Renal pelvis (tissue), 12 donors: ENCODE measurements at places on chromosomes 11 and 22. TPM values are rescaled to one million over a fixed set of nuclear protein-coding genes. Genes with fewer than 3 reads are reported as not detected.

Gene SIAE
- 35.9 TPM for polyA plus RNA-seq

DNA sequence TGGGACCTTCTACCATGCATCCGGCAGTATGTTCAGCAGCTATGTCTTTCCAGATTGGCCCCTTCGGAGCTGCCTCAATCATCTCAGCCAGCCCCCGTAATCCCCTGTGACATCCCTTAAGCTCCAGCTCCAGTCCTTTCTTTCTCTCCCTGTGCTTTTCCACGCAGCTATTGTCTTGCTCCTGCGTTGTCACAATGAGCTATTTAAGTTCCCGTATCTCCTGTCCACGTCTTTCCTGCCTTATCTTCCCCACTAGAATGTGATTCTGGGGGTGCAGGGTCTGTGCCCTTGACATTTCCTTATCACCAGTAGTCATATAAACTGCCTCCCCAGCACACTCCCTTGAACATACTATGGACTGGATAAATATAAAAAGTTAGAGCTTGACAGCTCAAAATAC, 5.1 kb upstream of the ETS1 start:
- no peak for DNase-seq

Gene MRPL21
- polyA plus RNA-seq = 86.9 TPM

DNA sequence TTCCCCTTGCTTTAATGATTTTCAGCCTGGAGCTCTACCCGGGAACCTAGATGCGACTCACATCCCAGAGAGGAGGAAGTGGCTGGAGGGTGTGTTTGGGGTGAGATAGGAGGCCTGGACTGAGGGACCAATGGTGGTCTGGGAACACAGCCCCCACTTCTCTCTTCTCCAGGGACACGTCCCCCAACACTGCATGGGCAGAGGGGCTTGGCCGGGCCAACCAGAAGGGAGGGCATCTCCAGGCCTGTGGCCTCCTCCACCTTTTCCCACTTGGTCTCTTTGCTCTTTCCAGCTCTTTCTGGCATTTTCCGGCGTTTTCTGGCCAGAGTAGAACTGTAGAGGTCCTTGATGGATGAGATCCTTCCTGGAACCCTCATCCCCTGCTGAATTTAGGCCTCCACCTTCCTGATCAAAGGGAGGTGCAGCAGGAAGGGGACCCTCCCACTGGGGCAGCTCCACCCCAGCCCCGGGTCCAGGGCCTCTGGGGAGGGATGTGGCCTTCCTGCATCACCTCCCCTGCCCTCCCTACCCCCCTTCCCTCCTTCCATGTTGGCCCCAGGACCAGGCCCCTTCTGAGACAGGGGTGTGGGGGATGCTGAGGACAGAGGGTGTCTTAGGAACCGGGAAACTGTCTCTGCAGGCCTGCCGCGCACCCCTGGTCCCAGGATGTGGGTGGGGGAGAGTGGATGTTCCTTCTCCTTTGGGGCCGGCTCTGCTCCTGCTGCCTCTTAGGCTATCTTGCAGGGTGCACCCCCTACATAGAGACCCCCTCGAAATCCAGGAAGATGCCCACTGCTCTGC, 24.4 kb downstream of the MRGPRG start:
- DNase-seq = no peak

DNA sequence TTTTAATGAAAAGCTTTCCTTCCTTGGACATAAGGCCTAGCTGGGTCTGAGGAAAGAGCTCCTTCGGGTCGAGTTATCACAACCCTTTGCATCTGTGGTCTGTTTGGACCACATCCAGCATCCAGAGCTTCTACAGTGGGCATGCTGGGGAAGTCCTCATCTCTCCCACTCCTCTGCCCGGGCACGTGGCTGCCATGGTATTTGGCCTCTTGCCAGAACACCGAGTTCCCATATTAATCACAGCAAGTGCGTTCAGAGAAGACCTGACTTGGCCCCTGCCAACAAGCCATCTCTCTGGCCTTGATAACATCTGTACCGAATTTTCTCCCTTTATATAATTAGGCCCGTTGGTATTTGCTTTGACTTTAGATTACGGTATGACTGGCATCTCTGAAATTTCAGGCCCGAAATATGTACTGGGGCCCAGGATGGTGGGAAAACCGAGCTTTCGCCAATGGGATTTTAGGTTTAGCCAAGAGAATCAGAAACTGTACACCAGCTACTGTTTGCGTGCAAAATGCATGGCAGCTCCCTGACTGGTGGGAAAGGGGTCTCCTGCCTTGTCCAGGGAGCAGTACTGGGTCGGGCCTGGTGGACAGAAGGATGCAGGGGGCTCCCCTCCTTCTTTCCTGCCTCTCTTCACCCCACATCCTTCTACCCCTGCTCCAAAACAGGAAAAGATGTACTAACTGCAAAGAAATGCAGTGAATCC, 90.0 kb downstream of the MICAL2 start:
- DNase-seq = no peak

Gene KRTAP5-3
- polyA plus RNA-seq = not detected

GRCh38 chr11:3006505-3007260, 14.6 kb upstream of the NAP1L4 start:
- DNase-seq = no peak

- DNase-seq = no peak
These were observed 3.9 kb upstream of the PIWIL4 start for GRCh38 chr11:94563176-94563847.

DNA sequence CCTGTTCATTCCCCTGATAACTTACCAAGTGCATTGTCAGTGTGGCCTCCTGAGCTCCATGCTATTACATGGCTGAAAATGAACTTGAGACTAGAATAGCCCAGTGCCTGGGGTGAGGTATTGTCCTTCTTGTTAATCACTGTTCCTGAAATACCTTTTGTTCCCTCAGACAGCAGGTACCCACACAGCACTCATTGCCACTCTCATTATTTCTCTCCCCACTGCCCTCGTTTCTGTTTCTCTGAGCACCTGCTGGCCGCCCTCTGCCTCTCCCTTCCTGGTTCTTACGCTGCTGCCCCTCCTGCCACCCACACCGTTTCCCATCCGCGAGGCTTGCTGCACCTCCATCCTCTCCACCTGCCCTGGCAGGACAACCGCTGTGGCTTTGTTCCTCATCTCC, 36.9 kb upstream of the RAB1B start:
- DNase-seq = no peak

DNA sequence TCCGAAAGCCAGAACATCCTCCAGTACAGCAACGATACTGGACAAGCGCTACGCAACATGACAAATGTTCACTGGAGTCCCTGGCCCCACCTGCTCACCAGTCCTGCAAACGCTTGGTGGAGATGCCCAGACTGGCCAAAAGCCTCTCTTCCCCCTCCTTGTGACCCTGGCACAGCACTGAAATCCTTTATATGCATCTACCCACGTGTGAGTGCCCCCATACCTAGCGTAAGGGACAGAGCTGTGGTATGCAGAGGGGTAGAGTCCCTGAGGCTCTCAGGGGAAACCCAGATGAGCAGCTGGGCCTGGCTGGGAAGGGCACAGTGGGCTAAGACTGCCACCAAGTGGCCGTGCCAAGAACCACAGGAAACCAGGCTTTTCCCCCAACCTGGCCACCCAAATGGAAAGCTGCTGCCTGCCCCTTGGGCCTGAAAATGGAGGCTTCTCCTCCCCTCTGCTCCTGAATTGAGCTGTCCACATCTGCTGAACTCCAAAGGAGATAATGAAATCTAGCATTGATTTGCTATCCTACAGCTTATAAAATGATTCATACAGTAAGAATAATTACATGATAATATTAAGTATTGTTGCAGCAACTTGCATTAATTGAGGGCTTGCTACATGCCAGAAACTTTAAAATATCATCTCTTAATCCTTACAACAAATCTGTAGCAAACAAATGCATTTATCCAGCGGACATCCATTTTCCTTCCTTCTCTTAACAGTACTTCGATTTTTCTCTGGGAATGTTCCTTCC, 24.8 kb upstream of the TTC12 start:
- DNase-seq = peak; percentile 42

Gene PANX1
- 22.5 TPM for polyA plus RNA-seq

Gene PDE3B
- 8.6 TPM for polyA plus RNA-seq

DNA sequence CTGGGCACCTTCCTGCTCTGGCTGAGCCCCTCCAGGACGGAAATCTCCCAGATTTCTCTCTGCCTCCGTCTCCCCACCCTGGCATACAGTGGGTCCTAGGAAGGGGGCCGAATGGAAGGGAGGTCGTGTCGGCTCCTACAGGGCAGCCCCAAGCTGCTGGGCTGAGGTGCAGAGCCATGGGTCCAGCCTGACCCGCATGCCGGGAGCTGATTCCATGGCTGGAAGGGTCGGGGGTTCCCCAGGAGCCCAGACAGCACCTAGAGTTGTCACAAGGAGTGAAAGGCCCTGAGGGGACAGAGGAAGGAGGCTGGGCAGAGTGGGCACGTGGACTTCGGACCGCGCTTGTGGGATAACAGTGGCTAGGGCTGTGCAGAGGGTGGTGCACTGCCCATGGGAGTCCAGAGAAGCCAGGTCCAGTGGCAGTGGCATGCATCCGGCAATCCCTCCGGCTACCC, 16.5 kb downstream of the CCND1 start:
- no peak for DNase-seq

DNA sequence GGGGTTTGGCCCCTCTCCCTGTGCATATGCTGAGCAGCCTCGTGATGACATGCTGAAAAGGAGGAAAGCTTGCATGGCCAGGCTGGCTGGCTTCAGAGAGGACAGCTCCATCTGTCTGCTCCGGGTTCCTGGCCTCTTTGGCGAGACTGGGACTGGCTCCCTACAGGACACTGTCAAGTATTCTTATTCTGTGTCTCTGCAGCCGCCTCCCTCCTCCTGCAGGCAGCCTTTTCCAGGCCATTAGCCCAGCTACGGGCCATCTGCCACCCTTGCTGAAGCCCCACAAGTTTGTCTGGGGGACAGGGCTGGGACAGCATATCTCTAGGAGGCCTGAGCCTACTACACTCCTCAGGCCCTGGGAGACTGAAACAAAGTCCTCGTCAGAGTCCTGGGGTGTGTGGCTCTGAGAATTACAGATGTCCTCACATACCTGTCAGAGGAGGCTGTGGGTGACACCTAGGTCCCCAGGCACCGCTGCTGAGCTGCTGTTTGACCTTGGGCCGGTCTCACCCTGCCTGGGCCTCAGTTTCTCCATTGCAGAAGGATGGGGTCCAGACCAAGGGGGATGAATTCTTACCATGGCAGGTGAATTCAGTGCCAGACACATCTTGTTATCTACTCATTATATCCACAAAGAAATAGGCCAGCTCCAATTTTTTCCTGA, 11.0 kb downstream of the MRGPRG start:
- DNase-seq = no peak

DNA sequence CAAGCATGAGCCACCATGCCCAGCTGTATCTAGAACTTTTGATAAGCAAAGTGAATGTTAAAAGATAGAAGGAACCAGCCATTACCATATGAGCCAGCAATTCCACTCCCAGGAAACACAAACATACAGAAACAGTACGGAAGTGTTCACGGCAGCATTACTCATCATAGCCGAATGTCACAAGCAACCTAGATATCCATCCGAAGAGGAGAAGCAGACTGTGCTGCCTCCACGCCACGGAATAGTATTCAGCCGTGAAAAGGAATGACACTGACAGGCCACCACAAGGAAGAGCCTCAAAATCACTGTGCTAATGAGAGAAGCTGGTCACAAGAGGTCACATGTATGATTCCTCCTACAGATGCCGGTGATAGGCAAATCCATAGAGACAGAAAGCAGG, 17.6 kb upstream of the MGAT3 start:
- no peak for DNase-seq

DNA sequence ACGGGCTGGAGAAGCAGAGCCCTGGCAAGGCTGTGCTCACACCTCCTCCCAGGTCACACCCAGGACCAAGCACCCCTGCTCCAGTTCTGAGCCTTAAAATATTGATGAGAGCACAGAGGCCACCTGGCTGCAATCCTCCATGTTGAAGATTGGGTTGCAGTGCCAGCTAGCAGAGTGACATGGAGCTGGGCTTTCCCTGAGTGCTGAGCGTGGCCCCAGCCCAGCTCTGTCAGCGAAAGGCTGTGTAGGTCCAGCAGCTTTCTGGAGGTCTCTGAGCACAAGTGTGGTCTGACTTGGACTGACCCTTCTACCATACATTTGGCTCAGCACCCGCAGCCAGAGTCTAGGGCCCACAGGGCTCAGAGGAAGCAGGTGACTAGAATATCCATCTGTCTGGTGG, 4.0 kb upstream of the CHKA start:
- DNase-seq = no peak

Gene CCDC81
- polyA plus RNA-seq = 0.85 TPM

Gene GP1BB
- polyA plus RNA-seq = 6.4 TPM

- DNase-seq = no peak
These were observed 17.3 kb downstream of the APOL2 start for GRCh38 chr22:36221799-36222751.
